ENCODE measurements at places on chromosomes 3 and 15.
A peak's percentile ranks its signal among the peaks of the same experiment; 100 is the strongest.

DNA sequence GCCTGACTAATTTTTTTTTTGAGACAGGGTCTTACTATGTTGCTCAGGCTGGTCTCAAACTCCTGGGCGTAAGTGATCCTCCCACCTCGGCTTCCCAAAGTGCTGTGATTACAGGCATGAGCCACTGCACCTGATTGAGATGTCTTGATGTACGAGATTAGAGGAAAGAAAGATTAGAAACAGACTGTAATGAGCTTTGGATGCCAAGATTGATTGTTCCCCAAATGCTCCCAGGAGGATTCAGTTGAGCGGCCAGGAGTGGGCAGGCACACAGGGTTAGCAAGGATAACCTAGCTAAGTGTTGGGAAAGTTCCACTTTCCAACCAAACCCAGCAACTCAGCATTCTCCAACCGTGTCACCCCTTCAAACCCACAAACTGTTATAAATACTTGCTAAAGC, 63.7 kb downstream of the SRGAP3 start:
- ATAC-seq, result no peak

DNA sequence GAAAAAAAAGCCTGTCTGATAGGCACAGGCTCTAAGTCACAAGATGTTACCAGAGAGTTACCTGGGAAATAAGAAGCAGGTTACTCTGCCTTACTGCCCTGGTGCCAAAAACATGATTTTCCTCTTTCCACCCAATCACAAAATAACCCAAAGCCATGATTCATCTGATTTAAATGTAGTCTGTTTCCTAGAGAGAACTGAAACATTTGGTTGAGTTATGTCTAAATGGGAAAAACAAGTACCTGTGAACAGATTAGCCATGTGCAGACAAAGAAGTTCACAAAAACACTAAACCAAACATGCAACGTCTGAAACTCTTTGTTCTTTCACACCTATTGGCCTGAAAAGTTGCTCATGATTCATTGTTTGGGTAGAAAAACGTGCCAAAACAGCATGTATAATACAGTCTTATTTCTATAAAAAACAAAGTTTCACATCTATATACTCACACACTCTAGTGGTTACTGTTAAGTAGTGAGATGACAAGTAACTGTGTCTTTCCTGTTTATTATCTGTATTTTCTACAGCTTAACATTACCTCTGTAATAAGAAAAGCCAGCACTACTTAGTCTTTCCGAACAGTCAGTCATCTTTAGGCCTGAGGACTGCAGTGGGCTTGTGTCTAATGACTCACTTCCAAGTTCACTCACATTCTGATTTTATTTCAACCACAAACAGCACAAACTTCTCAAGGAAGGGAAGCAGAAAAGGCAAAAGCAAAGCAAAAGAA, 30.2 kb downstream of the FAM174B start:
- ATAC-seq, result peak; percentile 90

- ATAC-seq, result no peak
These were observed 382.9 kb downstream of the GABRG3 start for GRCh38 chr15:27353856-27354255.

GRCh38 chr3:78176869-78177268, 1137.0 kb downstream of the ROBO2 start:
- no peak for ATAC-seq

- ATAC-seq, result no peak
These were observed 213.7 kb upstream of the P2RY1 start for GRCh38 chr3:152621006-152621868.

DNA sequence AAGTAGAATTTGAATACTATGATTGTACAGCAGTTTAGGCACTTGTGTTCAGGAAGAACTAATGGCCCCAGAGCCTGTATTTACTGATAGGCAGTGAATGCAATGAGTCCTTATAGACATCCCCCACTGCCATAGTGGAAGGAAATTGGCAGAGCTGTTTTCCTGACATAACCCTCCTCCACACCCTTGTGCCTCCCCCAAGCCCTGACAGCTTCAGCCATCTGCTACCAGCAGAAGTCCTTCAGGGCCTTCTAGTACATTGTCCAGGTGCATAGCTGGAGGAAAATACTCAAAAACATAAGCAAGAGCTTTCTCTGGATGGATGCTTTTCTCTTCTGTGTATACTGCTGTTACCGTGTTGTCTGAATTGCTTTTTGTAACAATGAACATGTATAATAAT, 20.6 kb downstream of the ARHGAP31 start:
- ATAC-seq, result no peak

DNA sequence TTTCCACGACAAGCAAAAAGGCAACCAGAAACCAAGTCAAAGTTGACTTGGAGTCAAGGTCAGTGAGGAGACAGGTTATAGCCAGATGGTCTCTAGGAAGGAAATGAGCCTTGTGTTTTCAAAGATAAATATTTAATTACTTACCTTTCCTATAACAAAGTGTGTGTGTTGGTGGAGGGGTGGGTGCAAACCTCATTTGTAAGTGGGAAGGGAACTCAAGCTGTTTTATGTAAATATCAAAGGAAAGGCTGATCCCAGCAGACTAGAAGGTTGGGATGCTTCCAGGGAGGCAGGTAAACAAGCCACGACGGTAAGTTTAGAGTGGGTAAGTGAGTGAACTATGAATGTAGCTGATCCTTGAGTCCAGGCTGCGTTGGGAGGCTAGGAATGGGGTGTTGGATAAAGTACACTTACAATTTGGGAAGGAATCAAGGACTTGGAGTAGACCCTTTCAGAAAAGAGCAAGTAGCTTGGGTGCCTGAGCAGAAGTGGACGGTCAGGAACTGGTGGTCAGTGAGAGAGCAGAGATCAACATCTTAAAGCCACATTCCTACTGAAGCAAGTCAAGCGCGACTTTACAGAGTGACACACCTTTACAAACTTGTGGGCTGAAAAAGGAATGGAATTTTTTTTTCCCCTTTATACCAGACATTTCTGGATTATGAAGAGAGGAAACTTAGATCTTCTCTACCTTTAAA, 82.0 kb upstream of the TBL1XR1 start:
- no peak for ATAC-seq

- no peak for ATAC-seq
These were observed 4.0 kb upstream of the SPSB4 start for GRCh38 chr3:141047168-141047567.

GRCh38 chr3:122079524-122080206, 24.5 kb downstream of the CD86 start:
- no peak for ATAC-seq

DNA sequence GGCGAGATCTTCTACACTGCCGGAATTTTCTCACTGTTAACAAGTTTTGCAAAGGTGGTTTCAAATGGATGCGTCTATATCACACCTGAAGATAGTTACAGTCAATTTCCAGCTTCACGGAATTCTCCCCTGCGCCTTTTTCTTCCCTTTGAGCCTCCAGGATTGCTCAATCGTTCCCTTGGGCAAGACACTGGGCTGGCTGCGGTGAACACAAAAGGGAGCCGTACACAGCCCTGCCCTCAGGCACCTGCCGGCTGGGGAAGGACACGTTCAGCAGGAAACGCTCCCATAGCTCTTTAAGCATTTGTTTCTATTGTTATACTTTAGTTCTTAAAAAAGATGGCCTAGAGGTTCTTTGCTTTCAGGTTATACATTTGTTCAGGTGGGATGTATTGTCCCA, 85.7 kb downstream of the C3orf70 start:
- no peak for ATAC-seq

GRCh38 chr15:82298032-82298431, 35.4 kb downstream of the SAXO2 start:
- ATAC-seq, result no peak

DNA sequence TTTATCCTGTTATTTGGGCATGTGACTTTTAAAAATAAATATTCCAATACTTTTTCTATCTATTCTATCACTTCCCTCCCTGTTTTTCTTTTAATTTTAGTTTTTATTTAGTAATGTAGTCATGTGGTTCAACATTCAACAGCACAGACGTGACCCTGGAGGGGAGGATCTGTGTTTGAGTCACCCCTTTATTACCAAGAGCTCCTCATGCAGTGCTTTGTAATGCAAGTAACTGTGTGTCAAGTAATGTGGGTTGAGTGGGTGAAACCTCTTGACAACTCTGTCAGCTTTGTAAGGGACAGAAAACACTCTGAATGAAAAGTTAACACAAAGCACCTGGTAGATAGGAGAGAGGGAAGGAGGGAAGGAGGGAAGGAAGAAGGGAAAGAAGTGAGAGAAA, 89.7 kb upstream of the FGF12 start:
- ATAC-seq, result peak; percentile 89

DNA sequence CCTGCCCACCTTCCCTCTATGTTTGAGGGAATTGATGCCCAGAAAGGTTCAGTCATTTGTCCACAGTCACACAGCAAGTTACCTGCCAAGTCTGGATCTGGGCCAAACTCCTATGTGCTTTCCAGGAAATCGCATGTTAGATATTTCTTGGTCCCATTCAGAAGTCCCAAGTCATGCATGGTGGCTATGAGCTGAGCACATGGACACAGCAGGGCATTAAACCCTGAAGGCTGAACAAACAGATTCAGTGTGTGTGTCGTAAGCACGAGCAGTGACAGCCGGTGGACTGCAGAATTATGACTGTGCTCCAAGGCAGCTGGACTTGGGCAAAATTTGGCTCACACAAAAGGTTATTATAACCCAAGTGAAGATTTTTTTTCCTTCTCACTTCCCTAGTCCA, 11.4 kb upstream of the SLC6A6 start:
- no peak for ATAC-seq

GRCh38 chr3:146468234-146468633, 1.1 kb downstream of the PLSCR2 start:
- no peak for ATAC-seq

GRCh38 chr3:165128544-165128943, 50.2 kb upstream of the SI start:
- no peak for ATAC-seq

- ATAC-seq, result no peak
These were observed 185.8 kb upstream of the TTC14 start for GRCh38 chr3:180416111-180416594.

DNA sequence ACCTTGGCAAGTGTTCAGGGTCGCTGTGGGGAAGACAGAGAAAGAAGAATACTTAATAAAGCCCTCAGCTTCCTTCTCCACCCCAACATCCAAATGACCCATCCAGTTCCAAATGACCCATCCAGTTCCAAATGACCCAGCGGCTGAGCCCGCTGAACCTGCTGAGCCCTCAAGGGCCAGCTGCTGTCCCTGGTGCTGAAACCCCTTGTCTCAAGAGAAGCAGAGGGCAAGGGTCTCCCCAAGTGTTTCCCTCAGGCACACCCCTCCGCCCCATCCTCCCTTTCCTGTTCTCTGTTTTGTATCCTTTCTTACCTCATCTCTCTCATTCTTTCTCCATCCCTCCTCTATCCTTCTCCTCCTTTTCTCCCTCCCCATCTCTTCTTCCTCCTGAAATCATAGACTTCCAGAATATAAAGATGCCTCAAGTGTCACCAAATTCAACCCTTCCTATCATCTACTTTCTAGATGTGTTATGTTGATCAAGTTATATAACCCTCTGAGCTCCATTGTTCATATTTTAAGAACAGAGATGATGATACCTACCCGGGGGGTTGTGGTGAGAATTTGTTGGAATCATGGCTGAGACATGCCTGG, 29.0 kb downstream of the CCDC33 start:
- no peak for ATAC-seq

- no peak for ATAC-seq
These were observed 88.0 kb upstream of the ALCAM start for GRCh38 chr3:105278688-105279087.

DNA sequence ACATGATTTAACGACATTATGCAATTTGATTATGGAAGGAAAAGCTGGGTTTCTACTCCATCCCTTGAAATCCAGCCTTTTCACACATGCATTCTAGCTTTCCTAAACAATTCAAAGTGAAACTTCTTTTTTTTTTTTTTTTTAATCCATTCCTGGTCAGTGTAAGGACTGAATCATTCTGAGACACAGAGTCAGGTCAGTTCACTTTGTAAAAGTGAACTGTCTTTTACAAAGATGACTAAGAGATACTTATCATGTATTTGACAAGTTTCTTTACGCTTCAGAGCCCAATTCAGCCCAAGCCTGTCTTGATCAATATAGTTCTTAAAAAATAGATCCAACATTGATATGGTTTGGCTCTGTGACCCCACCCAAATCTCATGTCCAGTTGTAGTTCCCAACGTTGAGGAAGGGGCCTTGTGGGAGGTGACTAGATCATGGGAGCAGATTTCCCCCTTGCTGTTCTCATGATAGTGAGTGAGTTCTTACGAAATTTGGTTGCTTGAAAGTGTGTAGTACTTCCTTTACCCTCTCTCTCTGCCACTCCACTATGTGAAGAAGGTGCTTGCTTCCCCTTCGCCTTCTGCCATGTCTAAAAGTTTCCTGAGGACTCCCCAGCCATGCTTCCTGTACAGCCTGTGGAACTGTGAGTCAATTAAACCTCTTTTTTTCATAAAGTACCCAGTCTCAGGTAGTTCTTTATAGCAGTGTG, 345.6 kb upstream of the THBS1 start:
- peak; percentile 34 for ATAC-seq

DNA sequence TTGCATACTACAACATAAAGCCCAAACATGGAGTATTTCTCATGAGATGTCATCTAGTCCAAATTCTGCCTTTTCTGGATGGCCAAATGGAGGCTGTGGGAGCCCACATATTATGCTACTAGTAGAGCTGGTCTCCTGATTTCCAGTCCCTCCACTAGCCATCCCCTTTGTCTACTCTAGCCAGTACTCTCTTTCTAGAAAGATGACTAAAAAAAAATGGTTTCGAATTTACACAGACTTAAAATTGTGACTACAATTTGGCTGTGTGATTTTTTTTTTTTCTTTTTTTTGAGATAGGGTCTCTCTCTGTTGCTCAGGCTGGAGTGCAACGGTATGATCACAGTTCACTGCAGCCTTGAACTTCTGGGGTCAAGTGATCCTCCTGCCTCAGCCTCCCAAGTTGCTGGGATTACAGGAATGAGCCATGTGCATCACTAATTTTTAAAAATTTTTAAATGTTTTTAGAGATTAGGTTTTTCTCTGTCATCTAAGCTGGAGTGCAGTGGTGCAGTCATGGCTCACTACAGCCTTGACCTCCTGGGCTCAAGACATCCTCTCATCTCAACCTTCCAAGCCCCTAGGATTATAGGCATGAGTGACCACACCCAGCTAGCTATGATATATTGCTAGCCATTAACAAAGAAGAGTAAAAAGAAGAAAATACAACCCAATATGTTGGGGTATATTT, 273.9 kb downstream of the ADAMTSL3 start:
- peak; percentile 44 for ATAC-seq

DNA sequence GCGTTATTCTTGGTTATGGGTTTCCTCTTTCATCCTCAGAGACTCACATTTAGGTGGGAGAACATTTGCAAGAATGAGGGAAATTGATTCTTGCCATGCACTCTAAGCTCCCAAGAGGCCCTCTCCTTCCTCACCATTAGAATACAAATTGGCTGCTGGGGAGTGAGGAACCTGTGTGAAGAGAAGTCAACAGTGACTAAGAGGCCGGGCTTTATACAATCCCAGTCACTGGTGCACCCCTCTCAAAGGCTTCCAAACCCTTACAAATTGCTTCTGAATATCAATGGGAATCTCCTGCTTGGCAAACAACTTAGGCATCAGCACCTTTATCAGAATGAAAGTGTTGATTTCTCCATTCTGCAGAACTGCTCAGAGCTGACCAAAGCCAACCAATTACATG, 16.5 kb upstream of the RGMA start:
- no peak for ATAC-seq
